ENCODE measurements at places on chromosomes 5 and 9. TPM values are rescaled to one million over a fixed set of nuclear protein-coding genes. Genes with fewer than 3 reads are reported as not detected.

DNA sequence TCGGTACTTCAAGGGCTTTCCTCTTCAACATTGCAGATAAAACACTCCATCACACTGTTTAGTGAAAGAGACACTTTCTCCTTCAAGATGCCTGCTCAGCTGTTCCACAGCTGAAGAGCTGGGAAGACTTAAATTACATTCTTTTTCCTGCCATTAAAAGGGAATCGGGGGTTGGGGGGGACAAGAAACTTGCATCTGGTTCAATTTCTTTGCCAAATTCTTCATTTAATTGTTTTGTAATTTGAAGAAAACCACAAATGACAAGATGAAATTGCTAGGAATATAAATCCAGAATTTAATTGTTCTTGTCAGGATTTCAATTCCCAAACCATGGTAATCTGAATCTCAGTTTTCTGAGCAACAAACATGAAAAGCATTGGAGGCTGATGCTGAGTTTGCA lies 478.3 kb downstream of the EBF1 start:
- no peak overlapping the region for H3K4me3 ChIP-seq
- no peaks in the 10 kb centered on the region for H3K4me1 ChIP-seq
- H3K27me3 ChIP-seq: no peaks in the 10 kb centered on the region
- H3K36me3 ChIP-seq: no peaks in the 10 kb centered on the region
- no peak overlapping the region for H3K27ac ChIP-seq

- H3K36me3 ChIP-seq: peaks cover 15% of the 10 kb centered on the region
- H3K4me3 ChIP-seq: no peak overlapping the region
- no peaks in the 10 kb centered on the region for H3K27me3 ChIP-seq
- H3K27ac ChIP-seq: no peak overlapping the region
- H3K4me1 ChIP-seq: peaks cover 26% of the 10 kb centered on the region
These were observed 22.2 kb upstream of the MGAT1 start for GRCh38 chr5:180824630-180825476.

DNA sequence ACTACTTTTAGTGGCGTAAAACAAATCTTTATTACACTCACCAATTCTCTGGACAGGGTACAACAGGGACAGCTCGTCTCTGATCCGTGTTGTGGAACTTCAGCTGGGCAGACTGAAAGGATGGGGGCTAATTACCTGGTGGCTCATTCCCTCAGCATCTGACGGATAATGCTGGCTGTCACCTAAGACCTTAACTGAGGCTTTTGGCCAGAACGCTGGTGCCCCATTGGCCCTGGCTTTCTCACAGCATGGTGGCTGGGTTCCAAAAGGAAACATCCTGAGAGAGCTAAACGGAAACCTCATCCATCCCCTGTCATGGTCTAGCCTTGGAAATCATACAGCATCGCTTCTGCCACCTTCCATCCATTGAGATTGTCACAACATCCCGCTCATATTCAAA lies 62.9 kb downstream of the RAI14 start:
- peaks cover 13% of the 10 kb centered on the region for H3K27me3 ChIP-seq
- no peaks in the 10 kb centered on the region for H3K36me3 ChIP-seq
- DNase-seq: no peak
- no peak overlapping the region for H3K4me3 ChIP-seq

- H3K27ac ChIP-seq: no peak overlapping the region
- H3K27me3 ChIP-seq: peaks cover 3% of the 10 kb centered on the region
- H3K36me3 ChIP-seq: no peaks in the 10 kb centered on the region
- H3K4me3 ChIP-seq: no peak overlapping the region
- DNase-seq: no peak
- H3K4me1 ChIP-seq: no peaks in the 10 kb centered on the region
These were observed 294.5 kb upstream of the PIK3R1 start for GRCh38 chr5:67921004-67921601.

- H3K36me3 ChIP-seq: no peaks in the 10 kb centered on the region
- H3K27me3 ChIP-seq: no peaks in the 10 kb centered on the region
- no peak overlapping the region for H3K4me3 ChIP-seq
- H3K27ac ChIP-seq: no peak overlapping the region
These were observed 6.8 kb upstream of the CKMT2 start for GRCh38 chr5:81226286-81226685.

DNA sequence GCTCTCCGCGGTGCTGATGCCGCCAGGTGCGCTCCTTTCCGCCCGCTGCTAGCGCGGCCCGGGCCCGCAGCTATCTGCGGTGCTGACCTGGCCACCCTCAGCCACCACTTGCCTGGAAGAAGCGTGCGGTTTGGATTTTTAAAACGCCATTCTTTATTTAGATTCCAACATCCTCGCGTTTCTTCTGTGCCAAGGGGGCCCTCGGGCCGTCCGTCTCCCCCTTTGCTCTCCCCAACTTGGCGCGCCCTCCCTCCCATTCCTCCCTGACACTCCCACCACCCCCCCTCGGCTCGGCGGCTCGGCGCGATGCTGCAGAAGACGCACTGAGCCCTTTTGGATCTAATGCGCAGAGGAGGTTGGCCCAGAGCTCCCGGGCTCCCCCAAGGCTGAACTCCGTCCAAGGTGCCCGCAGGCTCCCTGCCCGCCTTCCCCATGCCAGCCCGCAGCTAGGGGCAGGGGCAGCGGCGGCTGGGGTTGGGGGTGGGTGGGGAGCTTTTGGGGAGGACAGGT lies at the start of gene BARHL1:
BARHL1 (plus strand) TSS at position 331 of the 510 bp plus-strand sequence. CDS start 192 bp downstream, outside the sequence.
- peak within 1 kb of the TSS; percentile 46 for H3K27ac ChIP-seq
- peaks cover 15% of the 10 kb centered on the region for H3K4me1 ChIP-seq
- H3K27me3 ChIP-seq: peaks cover 98% of the 10 kb centered on the region
- H3K36me3 ChIP-seq: no peaks in the 10 kb centered on the region

DNA sequence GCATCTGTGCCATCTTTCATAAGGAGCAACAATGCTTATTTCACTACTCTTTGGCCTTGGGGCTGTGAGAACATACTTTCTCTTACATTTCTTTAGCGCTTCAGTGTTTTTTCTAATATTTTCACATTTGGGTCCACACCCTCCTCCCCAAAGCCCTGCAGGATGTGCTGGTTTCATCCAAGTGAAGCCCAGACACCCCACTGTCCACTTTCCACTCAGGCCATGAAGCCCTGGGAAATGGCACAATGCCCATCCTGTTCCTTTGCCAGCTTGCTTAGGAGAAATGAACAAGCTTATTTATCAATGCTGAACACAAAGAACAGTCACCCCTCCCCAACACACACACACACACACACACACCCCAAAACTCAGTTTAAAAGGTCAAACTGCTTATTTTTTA lies 17.3 kb upstream of the TMOD1 start:
- no peaks in the 10 kb centered on the region for H3K4me1 ChIP-seq

- no peak overlapping the region for H3K27ac ChIP-seq
- H3K36me3 ChIP-seq: no peaks in the 10 kb centered on the region
- no peaks in the 10 kb centered on the region for H3K27me3 ChIP-seq
- DNase-seq: no peak
These were observed 119.7 kb upstream of the TARS1 start for GRCh38 chr5:33321026-33321425.

DNA sequence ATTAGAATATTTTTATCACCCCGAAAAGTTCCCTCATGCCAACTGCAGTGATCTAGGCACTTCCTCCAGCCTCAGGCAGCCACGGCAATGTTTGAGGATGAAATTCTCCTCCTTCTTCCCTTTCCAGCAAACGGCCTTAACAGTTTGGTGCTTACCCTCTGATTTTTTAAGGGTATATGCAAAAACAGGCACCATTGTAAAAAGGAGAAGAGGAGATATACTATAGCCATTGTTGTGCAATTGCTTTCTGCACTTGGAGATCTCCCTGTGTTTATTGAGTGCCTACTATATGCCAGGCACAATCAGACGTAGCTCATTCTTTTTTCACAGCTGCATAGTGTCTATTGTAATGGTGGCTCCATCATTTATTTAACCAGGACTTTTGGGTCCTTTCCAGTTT lies 29.4 kb downstream of the GSN start:
- peaks cover 11% of the 10 kb centered on the region for H3K4me1 ChIP-seq
- H3K36me3 ChIP-seq: no peaks in the 10 kb centered on the region
- H3K27ac ChIP-seq: no peak overlapping the region

- H3K27ac ChIP-seq: no peak within 1 kb of the TSS
- DNase-seq: peak; percentile 73
- no peaks in the 10 kb centered on the region for H3K4me1 ChIP-seq
These were observed at the start of gene KCNT1 for GRCh38 chr9:135701959-135702721. KCNT1 (plus strand) TSS chr9:135702185; CDS start chr9:135702259, 74 bp downstream.

DNA sequence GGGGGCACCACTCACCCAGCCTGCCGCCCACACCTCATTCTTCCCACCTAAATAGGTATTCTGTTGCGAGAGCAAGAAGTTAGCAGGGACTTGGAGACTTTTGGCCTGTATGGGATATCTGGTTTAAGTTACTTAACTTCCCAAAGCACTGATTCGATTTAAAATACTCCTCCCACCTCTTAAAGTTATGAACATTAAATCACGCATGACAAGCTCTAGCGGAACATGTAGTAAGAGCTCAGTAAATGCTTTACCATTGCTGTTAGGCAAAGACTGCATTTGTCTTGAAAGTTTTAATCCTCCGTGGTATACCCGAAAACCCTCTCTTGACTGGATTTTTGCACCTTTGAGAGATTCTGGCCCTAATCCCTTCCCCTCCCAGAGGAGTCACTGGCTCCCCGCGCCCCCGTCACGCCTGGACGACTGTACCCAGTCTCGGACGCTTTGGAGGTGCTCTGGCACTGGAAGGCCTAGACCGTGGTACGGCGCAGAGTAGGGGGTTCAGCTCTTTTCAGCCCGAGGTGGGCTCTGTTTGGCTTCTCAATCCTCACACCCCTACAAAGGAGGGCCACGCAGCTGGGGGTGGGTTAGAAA lies 4.4 kb downstream of the GDNF start:
- H3K4me1 ChIP-seq: peaks cover 20% of the 10 kb centered on the region
- peaks cover 92% of the 10 kb centered on the region for H3K27me3 ChIP-seq

DNA sequence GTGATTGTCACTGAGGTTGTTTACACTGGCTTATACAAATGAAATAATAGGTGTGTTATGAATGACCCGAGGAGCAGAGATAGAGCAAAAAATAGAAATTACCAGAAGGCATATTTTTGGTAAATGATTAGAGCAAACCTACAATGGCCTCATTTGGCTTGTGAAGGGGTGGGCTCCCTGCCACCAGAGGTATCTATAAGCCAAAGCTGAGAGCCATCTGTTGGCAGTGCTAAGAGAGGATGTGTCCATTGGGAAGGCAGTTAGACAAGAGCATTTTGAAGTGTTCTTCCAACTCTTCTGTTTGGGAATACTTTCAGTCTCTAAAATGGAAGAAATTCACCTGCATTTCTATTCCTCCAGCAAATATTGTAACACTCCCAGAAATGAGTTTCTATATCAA lies 10.6 kb downstream of the NIPAL4 start:
- peaks cover 4% of the 10 kb centered on the region for H3K27me3 ChIP-seq
- no peak overlapping the region for H3K4me3 ChIP-seq
- no peak overlapping the region for H3K27ac ChIP-seq
- H3K4me1 ChIP-seq: no peaks in the 10 kb centered on the region
- no peaks in the 10 kb centered on the region for H3K36me3 ChIP-seq

- no peaks in the 10 kb centered on the region for H3K4me1 ChIP-seq
- H3K36me3 ChIP-seq: no peaks in the 10 kb centered on the region
- peaks cover 14% of the 10 kb centered on the region for H3K27me3 ChIP-seq
- no peak overlapping the region for H3K4me3 ChIP-seq
- DNase-seq: peak; percentile 29
- no peak overlapping the region for H3K27ac ChIP-seq
These were observed 18.8 kb upstream of the FANCC start for GRCh38 chr9:95336281-95336680.

Gene FAXDC2
- not detected for total RNA-seq

Gene WNK2
- total RNA-seq: 0.88 TPM

Gene TRIP13
- total RNA-seq: 44.2 TPM

Gene ORM2
- total RNA-seq: not detected

Gene FGD3
- total RNA-seq: 42.9 TPM
